ENCODE measurements at places on chromosomes 2 and 18.

DNA sequence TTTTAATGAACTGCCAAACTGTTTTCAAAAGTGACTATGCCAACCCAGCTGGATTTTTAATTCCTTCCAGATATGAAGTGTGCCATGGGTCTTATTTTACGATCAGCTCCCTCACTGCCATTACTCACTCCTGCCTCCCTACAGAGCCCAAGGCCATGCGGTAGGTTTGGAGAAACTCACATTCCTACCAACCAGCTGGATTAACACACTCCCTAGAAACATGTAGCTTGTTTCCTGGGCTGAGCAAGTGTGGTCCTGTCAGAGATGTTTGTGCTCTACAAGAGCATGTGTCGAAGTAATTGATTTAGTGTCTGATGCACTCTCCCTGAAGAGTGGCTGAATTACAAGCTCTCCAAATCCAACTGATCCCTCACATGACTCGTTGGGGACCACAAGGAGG, 82.5 kb downstream of the SPP2 start:
- no peak for DNase-seq

- DNase-seq = peak; percentile 59
Measured at GRCh38 chr2:196233021-196233804, 61.8 kb upstream of the STK17B start.

DNA sequence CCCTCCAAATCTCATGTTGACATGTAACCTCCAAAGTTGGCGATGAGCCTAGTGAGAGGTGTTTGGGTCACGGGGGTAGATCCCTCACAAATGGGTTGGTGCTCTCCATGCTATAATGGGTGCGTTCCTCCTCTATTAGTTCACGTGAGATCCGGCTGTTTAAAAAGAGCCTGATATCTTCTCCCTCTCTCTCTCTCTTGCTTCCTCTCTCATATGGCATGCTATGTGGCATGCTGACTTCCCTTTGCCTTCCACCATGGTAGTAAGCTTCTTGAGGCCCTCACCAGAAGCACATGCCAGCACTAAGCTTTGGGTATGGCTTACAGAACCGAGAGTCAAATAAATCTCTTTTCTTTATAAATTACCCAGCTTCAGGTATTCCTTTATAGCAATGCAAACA, 39.2 kb downstream of the C2orf76 start:
- DNase-seq = no peak

DNA sequence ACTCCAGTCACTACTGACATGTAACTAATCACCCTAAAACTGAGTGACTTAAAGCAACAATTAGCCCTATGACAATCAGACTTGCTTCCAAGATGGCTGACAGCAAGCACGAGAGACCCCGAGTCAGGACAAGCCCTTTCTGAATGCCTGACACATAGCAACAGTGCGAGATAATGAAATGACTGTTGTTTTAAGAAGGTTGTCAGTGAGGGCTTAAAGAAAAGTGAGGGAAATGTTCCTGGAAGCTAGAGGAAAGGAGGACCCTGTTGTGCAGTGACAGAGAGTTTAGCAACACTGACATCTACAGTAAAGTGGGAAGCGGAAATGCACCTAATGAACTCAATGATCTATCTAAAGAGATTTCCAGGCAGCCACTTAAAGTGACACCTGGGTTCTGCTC, 163.1 kb downstream of the STK39 start:
- no peak for DNase-seq

DNA sequence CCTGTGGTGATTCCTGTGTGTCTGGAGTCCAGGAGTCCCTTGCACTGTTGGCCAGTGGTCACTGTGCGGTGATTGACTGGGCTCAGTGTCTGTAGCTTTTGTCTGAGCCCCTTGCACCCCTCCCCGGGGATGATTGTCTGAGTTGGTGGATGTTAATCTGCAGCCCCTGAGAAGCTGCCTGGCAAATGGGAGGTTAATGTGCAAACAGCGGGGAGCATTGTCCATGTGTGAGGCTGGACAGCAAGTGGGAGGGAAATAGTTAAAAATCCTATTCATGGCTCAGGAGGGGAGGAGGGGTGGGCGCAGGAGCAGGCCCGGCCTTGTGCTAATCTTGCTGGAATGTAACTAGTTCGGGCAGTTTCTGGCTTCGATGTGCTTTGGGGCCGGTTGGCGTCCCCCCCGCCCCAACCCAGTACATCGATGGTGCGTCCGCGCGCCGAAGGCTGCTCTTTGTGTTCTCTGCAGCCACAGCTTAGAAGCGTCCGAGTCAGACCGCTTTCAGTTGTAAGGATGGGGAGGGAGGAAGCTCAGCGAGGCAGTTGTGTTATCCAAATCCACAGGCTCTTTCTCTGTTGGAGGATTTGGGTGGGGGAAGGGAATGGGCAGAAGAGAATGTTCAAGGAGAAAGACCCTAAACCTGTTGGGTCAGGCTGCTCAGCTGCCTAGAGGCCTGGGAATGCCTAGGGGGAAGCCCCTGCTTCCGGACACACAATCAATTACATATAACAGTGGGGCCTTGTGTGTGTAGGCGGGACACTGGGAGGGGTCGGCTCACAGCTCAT, 71.8 kb downstream of the TGOLN2 start:
- DNase-seq = peak; percentile 94

- DNase-seq = no peak
Measured at GRCh38 chr2:98293931-98294687, 52.1 kb upstream of the CNGA3 start.

GRCh38 chr2:16628314-16628713, 37.3 kb downstream of the CYRIA start:
- DNase-seq = no peak

DNA sequence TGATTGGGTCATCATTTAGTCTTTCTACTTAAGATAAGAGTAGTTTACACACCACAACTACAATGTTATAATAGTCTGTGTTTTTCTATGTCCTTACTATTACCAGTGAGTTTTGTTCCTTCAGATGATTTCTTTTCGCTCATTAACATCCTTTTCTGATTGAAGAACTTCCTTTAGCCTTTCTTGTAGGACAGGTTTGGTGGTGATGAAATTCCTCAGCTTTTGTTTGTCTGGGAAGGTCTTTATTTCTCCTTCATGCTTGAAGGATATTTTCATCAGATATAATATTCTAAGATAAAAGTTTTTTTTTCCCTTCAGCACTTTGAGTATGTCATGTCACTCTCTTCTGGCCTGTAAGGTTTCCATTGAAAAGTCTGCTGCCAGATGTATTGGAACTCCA, 38.0 kb upstream of the SLC16A14 start:
- no peak for DNase-seq

GRCh38 chr18:68354176-68354575, 360.7 kb downstream of the TMX3 start:
- DNase-seq = no peak

GRCh38 chr18:33751613-33752221, 173.7 kb downstream of the ASXL3 start:
- no peak for DNase-seq

DNA sequence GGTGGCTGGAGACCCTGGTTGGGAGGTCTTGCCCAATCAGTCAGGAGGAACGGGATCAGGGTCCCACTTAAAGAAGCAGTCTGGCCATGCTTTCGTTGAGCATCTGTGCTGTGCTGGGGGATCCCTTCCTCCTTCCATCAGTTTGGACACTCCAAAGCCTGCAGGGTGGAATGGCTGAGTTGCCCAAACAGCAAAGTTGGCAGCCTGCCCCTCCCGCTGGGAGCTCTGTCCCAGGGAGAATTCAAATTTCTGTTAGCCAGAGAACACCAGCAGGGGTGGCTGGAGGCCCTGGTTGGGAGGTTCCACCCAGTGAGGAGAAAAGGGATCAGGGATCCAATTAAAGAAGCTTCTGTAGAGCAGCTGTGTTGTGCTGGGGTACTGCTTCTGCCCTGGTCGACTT, 96.9 kb upstream of the CTAGE1 start:
- DNase-seq = no peak

- no peak for DNase-seq
Measured at GRCh38 chr18:62551972-62552513, 29.2 kb downstream of the ZCCHC2 start.

DNA sequence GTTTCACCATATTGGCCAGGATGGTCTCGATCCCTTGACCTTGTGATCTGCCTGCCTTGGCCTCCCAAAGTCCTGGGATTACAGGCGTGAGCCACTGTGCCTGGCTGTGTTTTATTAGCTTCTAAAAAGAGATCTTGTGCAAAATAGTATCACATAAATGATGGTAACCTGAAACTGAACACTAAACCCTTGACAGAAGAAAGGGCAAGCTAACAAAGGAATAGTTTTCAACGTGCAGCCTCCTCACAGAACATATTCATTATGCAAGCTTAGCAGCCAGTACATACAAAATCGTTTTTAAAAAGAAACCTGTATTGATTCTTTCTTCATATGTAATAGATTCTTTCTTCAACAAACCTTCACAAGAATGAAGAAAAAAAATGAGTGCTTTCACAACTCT, 20.6 kb downstream of the CHN1 start:
- no peak for DNase-seq

DNA sequence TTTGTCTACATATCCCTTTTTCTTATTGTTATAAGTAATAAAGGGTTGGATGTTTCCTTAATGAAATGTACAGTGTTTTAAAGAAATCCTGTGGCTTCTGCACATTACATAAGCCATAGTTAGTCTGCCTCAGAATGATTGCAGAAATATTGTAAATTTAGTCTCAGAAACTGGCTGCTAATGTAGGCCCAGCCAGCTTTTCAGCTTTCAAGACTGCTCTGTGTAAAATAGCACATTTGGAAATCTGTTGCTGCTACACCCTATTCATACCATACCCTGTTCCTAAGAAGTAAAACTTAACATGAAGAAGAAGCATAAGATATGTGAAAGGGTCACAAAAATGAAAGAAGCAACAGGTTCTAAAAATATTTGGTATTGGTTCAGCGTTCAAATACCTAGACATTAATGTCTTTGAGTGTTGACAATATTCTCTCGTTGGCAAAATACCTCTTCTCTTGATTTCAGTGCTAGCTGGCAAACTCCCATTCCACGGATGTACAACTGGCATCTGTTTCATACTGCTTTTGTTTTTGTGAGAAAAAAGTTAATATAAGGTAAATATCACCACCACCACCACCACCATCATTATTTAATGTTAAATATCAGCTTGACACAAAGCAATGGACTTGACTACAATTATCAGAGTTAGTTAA, 19.2 kb upstream of the NCKAP1 start:
- no peak for DNase-seq

DNA sequence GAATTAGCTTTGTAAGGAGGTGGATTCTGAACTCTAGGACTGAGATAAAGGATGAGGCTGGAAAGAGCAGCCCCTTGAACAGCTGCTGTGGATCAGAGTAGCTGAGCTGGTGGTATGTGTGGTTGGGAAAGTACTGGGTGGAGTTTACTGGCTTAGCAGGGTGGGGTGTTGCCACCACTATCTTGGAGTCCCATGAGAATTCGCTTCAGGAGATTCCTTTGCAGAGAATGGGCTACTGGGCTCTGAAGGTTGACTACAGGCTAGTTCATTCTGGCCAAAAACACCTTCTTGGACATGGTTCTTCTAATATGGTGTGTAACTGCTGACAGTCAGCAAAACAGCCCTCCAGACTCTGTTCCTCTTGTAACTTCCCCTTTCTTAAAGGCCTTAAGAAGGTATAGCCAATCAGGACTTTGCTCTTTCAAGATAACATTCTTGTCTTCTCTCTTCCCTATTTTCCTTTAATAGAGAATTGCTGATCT, 52.7 kb downstream of the TET3 start:
- peak; percentile 20 for DNase-seq

DNA sequence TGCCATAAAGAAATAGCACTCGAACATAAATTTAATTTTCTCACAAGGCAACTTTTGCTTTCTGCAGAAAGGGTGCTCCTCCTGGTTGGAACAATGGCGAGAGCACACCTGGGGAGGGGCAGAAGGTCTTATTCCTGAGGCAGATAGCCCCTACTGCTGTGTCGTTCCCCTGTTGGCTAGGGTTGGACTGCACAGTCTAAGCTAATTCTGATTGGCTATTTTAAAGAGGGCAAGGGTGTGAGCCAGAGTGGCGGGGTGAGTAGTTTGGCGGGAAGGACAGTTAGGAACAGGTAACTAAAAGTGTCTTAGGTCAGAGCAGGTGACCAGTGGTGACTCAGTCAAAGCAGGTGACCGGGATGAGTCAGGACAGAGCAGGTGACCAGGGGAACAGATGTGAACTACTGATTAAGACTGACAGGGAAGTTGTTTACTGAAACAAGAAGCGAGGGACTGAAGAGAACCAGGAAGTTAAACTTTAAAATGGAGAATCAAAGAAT, 49.7 kb upstream of the AGAP1 start:
- no peak for DNase-seq

- DNase-seq = no peak
Measured at GRCh38 chr2:173955004-173955403, 10.2 kb downstream of the SP3 start.

DNA sequence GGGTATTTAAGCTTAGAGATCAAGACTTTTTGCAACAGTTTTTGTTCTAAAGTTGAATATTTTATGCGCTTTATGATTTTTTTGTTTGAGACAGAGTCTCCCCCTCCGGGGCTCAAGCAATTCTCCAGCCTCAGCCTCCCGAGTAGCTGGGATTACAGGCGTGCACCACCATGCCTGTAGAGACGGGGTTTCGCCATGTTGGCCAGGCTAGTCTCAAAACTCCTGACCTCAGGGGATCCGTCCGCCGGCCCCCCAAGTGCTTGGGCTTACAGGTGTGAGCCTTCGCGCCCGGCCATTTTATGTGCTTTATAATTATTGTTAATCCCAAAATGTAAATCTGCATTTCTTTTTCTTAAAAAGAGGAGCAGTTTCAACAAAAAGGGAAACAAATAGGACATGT, 29.0 kb downstream of the TBR1 start:
- no peak for DNase-seq

DNA sequence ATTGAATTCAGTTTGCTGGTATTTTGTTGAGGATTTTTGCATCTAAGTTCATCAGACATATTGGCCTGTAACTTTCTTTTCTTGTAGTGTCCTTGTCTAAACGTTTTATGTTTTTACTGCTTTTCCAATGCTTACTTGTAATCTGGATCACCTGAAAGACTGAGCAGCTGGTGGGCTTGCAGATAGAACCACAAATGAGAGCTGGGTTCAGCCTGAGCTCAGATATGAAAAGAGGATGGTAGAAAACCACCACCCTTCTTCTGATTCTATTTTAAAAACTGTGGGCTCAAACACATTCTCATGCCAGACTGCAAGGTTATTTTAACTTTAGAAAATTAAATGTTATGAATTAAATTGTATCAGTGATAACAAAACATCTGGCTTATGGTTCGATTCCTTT, 70.8 kb downstream of the DDX18 start:
- DNase-seq = no peak

DNA sequence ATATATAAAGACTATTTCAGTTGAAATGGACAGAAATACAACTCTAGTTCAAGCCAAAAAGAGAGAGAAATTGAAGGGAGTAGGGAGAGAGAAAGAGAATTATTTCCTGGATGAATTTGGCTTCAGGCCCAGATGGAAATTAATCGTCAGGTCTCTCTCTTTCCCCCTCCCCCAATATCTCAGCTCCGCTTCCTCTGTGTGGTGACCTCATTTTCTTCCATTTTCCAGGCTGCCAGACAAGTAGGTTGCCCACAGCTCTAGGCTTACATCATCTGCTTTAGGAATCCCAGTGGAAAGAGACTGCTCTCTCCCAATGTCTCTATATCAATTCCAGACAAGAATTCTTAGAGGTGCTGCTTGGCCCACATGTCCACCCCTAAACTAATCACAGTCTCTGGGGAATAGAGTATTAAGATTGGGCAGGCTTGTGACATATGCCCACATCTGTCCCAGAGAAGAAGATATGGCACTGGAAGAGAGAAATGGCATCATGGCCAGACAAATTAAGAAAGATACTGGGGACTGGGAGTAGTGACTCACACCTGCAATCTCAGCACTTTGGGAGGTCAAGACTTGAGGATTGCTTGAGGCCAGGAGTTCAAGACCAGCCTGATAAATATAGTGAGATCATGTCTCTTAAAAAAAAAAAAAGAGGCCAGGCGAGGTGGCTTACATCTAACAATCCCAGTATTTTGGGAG, 37.2 kb upstream of the CFAP36 start:
- DNase-seq = peak; percentile 46

All from muscle of back (tissue), 13 donors.